Stimulated activated CD8-positive, alpha-beta memory T cell treated with anti-CD3 and anti-CD28 coated beads, Interleukin-7, amount 100 ng/mL, for 1 hour (primary cell): ENCODE measurements at places on chromosomes 11 and 22.

DNA sequence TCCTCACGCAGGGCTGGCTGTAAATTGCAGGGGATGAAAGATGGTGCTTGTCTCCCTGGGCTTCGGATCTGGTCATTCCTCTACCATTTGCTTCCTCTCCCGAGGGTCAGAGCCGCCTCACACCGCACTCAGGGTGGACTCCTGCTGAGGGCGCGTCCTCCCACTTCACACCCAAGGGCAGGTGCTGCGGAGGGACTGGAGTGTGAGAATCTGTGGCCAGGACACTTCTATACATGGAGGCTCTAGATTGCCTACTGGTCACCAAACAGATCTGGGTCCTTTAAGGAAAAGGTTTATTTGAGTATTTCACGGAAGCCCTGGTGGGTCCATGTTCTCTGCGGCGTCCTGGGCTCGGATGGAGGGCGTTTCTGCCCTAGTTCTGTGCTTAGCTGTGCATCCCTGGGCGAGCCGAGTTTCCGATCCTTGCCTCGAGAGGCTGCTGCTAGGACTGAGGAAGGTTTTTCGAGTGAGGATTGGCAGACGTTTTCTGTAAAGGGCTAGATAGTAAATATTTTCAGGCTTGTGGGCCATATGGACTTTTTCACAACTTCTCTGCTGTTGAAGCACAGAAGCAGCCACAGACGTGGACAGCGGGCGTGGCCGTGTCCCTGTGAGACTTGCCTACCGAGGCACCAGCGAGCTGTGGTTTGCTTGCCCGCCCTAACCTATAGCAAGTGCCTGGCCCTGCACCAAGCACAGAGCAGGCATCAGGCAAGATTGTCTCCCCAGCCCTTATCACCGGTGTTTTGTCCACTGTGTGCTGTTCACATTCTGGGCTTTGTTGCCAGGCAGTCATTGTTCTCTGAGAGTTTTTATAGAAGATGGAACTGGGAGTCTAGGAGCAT, 279.0 kb downstream of the TBC1D22A start:
- DNase-seq, result no peak

GRCh38 chr22:50605002-50605612, 4.5 kb downstream of the MAPK8IP2 start:
- no peak for DNase-seq

DNA sequence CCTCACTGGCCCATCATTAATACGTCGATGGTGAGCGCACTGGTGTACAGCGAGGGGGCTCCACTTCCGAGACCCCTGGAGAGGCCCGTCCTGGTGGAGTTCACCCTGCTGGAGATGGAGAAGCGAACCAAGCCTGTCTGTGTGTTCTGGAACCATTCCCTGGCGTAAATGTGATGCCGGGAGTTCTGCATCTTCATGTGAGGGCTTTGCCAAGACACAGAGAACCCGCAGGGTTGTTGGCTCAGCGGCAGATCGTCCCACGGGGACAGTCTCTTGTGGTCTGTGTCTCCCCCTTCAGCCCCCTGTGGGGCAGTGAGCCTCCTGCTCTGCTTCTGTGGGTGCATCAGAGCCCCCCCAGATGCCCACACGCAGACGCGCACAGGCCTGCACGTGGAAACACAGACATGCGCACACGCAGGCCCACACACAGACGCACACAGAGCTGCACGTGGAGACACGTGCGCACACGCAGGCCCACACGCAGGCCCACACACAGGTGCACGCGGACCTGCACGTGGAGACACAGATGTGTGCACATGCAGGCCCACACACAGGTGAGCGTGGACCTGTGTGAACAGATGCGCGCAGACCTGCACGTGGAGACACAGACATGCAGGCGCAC, 55.8 kb upstream of the PRODH start:
- no peak for DNase-seq

- no peak for DNase-seq
Measured at GRCh38 chr11:12417691-12418611, 40.6 kb downstream of the PARVA start.

- DNase-seq, result no peak
Measured at GRCh38 chr22:50481045-50481439, 301 bp upstream of the ADM2 start.

DNA sequence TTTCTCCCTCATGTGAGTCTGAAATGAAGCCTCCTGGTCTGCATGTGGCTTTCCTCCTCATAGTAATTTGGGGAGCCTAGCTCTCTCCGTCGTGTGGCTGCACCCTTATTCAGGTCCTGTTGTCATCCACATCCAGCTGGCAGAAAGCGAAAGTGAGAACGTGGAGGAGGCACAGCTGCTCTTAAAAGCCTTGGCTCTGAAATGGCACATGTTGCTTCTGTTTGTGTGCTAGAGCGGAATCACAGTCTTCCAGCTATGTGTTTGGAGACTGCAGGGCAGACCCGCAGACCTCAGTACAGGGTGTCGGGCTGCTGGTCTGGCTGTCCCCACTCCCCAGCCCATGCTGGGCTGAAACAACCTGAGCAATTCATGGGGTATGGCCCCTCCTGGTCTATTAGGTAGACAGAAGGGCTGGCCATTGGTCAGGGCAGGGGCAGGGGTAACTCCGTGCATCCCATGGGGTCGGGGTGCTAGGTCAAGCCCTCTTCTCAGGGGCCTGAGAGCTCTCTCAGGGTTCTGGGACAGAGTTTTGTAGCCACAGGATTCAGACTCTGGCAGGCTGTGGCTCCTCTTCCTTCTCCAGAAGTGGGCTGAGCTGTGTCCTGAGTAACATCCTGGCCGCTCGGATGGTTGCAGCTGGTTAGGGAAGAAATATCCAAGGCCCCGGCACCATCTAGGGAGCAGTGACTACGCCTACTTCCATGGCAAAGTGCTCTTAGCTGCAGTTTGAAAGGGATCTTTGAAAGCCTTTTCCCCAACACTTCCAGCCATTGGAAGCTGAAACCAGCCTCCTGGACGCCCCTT, 50.6 kb downstream of the C11orf96 start:
- no peak for DNase-seq

DNA sequence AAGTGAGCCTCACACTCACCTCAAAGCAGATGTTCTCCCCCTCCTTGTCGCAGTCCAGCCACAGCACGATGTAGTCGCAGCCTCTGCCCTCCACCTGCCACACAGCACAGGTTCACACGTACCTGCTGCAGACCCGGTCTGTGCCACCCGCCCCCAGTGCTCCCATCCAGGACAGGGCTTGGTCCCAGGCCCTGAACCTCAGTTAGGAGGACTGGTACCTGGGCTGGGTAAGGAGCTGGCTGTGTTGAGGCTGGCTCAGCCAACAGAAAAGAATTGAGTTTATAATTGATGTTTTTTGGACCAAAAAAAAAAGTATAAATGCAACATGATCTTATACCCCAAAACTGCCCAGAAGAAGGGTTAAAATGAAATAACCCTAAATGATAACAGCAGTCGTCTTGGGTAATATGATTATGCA, 10.7 kb downstream of the TOP3B start:
- no peak for DNase-seq
